H1 (cell line): ENCODE measurements at places on chromosomes 13 and 19.
A peak's percentile ranks its signal among the peaks of the same experiment; 100 is the strongest.

GRCh38 chr13:53191091-53191490 lies 162.5 kb downstream of the OLFM4 start:
- DNase-seq = peak; percentile 51

- no peak for DNase-seq
These were observed 5.4 kb downstream of the MED25 start for GRCh38 chr19:49823472-49823871.

- no peak for DNase-seq
These were observed 244.9 kb downstream of the NDFIP2 start for GRCh38 chr13:79725841-79726240.

DNA sequence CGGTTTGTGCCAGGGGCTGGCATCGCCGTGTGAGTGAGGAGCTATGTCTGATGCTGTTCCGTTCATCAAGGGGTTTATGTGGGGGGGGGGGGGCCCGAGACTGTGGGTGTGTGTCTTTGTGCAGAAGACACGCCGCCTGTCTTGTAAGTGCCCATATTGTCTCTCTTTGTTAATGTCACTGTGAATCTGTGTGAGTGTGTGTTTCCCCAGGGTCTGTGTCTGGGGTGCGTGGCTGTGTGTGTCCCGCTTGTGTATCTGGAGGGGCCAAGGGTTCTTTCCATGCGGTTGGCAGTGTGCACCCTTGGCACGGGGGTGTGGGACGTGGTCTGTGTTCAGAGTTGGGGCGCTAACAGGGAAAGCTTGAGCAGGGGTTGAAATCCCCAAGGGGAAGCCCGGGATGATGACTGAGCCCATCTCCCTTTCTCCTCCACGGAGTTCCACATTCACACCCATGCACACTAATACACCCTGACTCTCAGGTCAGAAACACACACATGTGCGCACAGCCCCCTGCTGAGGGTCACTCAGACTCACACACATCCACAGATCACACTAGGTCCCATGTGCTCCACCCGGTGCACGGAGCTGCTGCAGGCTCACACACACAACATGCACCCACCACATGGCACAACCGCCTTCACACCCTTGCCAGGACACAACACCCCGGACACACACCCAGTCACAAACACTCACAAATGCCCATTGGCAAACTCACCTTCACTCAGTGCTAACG lies 1.8 kb downstream of the NCAN start:
- DNase-seq = no peak

GRCh38 chr13:108056278-108056677 lies 159.1 kb downstream of the LIG4 start:
- DNase-seq = no peak

DNA sequence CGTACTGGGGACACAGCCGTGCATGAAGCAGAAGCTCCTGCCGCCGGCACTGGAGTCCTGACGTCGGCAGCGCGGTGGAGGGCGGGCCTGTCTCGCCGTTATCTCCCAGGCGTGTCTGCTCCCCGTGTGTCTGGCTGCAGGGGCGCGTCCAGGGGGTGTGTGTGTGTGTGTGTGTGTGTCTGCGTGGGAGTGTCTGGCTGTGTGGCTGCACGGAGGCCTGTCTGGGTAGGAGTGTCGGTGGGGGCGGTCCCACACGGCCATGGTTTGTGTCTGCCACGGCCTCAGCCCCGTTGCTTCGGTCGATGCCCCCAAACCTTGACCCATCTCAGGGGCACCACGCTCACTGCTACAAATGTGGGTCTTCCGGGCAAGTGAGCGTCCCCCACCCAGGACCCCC lies 18.3 kb downstream of the ARID3A start:
- no peak for DNase-seq

GRCh38 chr13:112954488-112955270 lies 14.3 kb upstream of the MCF2L start:
- DNase-seq = no peak

DNA sequence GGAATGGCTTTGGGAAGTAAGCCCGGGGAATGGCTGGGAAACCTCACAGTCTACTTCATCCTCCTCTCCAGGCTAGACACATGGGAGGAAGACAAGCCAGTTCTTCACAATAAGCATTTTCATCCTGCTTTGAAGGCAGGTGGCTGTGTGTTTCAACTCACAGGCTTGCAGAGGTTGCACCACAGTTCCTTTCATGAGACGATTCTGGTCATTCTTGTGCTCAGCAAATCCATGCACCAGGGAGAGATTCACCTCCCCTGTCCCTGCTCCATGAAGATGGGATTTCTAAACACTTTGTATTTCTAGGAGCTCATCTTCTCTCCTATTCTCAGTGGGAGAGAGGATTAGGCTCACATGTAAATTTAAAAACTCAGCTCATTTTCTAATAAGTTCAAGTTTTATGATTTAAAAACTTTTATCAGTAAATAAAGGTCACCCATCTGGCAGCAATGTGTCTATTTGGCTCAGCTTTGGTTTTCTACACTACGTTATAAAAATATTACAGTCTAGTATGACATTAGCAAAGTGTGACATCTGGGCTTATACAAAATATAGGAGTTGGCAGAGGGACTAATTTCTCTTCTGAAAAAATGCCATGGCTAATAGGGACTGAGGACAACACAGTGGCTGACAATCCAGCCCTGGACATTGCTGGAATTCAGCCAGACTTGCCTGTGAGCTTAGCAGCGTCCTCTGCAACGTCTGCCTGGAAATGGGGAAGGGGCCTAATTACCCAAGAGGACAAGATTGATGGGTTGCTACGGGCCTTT lies 283.2 kb upstream of the SLC10A2 start:
- DNase-seq = no peak

DNA sequence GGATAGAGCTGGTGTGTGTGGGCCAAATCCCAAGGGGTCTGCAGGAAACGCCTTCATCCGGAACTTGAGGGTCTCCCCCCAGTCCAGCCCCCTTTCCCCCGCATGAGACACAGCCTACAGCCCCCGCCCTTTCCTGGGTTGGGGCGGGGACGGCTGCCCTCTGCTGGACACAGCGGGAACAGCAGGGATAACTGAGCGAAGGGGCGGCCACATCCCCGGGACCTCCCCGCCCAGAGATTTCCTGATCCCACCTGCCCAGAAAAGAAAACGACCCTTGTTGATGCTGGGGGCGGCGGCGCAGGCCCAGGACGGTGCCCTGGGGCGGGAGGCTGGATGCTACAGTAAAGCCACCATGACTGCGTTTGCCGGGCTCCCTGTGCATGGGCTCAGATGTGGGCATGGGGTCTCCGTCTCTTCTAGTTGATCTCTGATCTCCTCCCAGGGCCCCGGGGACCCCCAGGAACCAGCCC lies 14.2 kb downstream of the ONECUT3 start:
- DNase-seq = no peak

DNA sequence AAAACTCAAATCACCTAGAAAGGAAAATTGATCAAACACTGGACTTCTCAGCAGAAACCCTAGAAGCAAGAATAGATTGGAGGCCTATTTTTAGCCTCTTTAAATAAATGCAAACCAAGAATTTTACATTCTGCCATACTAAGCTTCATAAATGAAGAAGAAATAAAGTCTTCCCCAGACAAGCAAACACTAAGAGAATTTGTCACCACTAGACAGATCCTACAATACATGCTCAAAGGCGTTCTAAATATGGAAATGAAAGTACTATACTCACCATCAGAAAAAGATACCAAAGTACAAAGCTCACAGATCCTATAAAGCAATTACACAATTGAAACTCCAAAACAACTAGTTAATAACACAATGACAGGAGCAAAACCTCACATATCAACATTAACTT lies 578.1 kb downstream of the UQCRFS1 start:
- no peak for DNase-seq

- DNase-seq = no peak
These were observed 1.2 kb upstream of the CHMP2A start for GRCh38 chr19:58555920-58556621.

DNA sequence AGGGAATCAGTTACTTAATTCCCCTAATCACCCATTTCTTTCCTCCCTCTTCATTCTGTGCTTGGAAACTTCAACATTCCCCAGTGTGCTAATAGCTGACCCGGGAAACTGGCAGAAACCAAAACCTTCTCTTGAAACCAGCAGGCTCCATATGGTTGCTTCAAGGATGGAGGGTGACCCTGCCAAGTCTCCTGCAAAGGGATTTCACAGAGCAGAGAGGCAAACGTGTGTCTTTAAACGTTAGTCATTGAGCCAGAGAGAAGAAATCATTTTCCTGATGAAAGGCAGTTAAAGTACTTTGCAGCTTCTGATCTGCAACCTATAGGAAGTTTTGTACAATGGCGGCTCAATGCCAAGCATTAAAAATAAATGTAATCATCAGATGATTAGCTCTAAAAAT lies 220.9 kb downstream of the POU4F1 start:
- DNase-seq = no peak

DNA sequence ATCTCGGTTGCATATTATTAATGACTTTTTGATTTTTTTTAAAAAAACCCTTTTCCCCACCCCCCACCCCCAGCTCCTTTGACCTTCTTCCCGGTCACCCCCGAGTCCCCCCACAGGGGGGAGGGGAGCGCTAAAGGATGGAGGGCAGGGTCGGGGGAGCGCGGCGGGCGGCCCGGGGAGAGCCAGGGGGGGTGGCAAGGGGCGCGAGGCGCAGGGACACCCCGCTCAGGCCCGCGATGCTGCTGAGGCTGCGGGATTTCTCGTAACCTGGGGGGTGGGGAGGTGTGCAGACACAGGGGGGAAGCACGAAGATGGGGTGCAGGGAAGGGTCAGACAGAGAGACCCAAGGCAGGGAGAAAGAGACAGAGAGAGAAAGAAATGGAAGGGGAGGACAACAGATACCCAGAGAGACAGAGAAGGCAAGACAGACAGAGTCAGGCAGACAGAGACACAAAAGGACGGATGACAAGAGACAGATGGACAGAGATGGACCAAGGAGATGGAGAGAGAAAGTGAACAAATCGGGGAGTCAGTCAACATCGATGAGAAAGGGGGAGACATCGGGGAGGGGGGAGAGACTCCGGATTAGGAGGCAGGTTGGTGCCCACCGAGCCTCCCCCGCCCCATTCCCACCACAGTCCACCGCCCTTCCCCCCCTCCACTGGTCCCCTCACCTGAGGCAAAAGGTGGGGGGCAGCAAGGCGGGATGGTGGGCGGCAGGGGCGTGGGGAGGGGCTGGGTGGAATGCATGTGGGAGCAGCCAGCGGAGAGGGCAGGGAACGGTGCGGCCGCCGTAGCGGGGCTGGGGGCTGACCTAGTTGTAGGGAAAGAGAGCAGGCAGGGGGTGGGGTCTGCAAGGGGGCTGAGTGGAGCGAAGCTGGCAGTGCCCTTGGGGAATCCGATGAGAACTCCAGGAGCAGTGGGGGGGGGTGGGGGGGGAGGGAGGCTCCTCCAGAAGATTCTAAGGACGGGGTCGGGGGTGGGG lies 14.2 kb downstream of the KCNC3 start:
- DNase-seq = peak; percentile 77

DNA sequence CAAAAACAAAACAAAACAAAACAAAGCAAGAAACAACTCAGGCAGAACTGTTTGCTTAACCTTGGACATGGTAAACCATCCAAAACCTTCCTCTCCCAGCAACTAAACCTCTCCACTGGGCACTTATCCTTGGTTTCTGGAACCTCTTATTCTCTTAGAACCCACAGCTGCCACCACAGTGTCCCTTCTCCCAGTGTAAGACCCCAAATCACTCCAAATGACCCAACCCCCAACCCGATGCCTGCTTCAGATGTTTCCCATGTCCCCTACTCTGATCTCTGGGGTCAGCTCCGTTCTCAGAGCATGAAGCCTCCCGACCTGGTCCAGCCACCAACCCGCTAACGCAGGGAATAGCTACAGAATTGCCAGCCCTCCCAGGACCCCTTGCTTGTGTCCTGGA lies 972 bp downstream of the KLK2 start:
- DNase-seq = no peak

GRCh38 chr13:34523406-34523805 lies 418.7 kb upstream of the NBEA start:
- no peak for DNase-seq

GRCh38 chr19:39372047-39372802 lies 18.7 kb downstream of the PAF1 start:
- DNase-seq = no peak

- DNase-seq = no peak
These were observed at the start of gene FPR3 for GRCh38 chr19:51794885-51795490. Gene FPR3 (plus strand): TSS chr19:51795157. CDS start chr19:51823749, 28,592 bp downstream.

GRCh38 chr19:45667620-45668341 lies at the start of gene GIPR:
Gene GIPR (plus strand): TSS chr19:45668221. CDS start chr19:45669521, 1,300 bp downstream.
- DNase-seq = no peak

DNA sequence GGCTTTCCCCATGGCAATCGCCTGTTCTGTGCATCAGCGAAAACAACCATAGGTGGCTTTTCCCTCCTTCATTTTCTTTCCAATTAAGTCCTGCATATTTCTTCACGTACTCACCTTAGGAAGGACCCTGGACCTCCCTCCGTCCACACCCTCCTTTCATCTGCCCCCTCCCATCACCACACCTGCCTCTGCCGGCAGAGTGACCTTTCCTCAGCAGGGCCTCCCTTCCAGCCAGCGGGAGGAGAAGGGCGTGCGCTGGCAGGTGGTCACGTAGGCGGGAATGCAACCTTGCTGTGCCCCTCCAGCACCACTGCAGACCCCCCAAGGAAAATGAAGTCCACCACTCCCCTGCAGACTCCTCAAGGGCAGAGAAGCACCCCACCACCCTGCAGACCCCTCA lies 61.1 kb downstream of the GSX1 start:
- no peak for DNase-seq

- no peak for DNase-seq
These were observed 28.7 kb upstream of the C1QTNF9 start for GRCh38 chr13:24280720-24281119.

GRCh38 chr13:80214521-80214991 lies 126.4 kb downstream of the SPRY2 start:
- DNase-seq = no peak

- DNase-seq = peak; percentile 72
These were observed 53.8 kb downstream of the EPS15L1 start for GRCh38 chr19:16417660-16418596.

DNA sequence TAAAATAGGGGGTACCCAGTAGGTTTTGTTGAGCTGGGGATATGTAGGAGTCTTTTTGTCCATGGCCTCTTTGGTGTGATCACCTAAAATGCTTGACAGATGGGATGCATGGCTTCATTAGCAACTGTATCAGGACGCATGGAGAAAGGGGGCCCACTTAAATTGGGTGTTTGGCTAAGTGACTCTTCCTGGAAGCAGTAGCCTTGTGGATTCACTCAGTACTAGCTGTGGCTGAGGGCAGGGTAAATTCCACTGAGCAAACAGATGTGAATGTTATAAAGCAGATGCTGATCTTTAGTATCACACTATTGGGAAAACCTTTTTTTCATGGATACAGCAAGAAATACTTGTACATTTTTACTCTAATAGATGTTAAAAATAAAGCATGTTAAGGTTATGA lies 140.0 kb downstream of the FGF14 start:
- no peak for DNase-seq
